Stimulated activated CD4-positive, alpha-beta T cell treated with anti-CD3 and anti-CD28 coated beads, Interleukin-4, amount 100 ng/mL, for 24 hours (primary cell): ENCODE measurements at places on chromosomes 6 and 20.

DNA sequence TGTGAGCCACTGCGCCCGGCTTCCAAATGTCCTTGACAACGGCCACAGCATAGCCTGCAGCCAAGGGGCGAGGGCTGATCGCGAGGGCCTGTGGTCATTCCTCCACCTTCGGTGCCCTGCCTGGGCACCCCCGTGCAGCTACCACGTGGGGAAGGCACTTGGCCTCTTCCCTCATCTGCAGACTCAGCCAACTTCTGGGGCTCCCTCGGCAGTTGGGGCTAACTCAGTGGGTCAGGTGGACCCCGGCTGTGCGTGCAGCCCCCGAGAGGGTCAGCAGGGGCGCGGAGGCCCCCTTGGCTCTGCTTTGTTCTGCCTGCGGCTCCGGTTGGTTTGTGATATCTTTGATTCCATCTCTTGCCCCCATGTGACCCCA is 52.9 kb upstream of the BHLHE23 start:
- no peak for DNase-seq

DNA sequence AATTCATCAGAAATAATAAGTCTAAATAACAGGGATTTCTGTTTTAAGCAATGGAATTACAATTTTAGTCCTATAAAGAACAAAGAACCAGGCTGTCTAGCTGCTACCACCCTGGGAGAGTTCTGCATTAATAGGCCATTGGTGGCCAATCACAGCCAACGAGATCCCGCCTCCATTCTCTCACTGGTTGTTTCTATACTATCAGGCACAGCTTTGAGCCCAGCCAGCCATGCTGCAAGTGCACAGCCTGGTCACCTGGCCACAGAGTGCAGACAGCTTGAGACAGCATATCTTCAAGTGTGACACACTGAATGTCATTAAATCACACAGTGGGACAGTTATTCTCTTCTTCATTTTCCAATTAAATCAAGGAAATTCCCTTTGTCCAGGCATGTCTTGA is 16.1 kb upstream of the RAB22A start:
- no peak for DNase-seq

- no peak for DNase-seq
Observed at GRCh38 chr20:56664796-56665195, 35.7 kb downstream of the TFAP2C start.

GRCh38 chr6:137017081-137017480 is 27.7 kb downstream of the IL20RA start:
- DNase-seq = no peak

- DNase-seq = no peak
Observed at GRCh38 chr20:48342822-48343513, 484.8 kb downstream of the PREX1 start.

- no peak for DNase-seq
Observed at GRCh38 chr6:112227411-112227810, 27.0 kb downstream of the LAMA4 start.

- peak; percentile 41 for DNase-seq
Observed at GRCh38 chr6:90350689-90351554, 54.3 kb upstream of the BACH2 start.

- DNase-seq = no peak
Observed at GRCh38 chr6:148166339-148166968, 176.2 kb upstream of the SASH1 start.

- no peak for DNase-seq
Observed at GRCh38 chr6:44049163-44049988, 77.9 kb downstream of the MRPL14 start.

- DNase-seq = no peak
Observed at GRCh38 chr20:39778431-39778830, 816.3 kb downstream of the DHX35 start.

DNA sequence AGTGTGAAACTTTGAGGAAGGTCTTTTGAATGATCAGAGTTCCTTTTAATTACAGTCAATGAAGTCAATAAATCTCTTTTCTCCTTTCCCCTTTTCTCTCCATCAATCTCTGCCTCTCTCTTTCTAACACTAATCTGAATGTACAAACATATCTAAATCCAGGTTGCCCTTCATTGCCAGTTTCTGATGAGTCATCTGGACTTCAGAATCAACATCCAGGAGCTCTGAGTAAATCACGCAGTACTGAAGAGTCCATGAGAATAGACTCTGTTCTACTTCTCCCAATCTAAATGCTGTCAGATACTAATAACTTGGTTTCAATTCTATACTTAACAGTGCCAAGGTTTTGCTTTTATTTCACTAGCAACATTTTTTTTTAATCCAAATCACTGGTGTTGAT is 238.7 kb upstream of the THEMIS start:
- no peak for DNase-seq

DNA sequence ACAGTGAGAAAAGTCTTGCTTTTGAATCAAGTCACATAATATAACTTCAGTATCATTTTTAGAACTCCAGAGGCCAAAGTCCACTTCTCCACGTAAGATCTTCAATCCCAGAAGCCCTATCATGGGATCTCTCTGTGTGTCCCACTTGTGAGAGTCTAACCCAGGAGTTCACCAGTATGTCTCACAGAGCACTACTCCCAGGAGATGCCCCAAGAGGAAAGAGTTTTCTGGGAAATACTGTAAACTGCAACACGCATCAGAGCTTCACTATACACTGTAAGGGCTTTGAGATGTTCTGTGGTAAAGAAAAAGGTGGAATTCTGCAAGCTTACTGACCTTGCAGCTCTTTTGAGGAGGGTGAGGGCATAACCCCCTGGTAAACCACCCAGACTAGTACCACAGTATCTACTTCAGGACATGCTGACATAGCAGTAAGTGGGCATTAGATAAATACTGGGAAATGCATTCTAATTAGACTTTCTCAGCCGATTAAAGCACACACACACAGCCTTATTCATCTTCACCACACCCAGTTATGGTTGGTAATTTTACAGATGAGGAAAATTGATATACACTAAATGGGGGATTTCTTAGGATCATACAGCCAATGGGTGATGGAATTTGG is 12.3 kb downstream of the DCBLD1 start:
- DNase-seq = no peak

DNA sequence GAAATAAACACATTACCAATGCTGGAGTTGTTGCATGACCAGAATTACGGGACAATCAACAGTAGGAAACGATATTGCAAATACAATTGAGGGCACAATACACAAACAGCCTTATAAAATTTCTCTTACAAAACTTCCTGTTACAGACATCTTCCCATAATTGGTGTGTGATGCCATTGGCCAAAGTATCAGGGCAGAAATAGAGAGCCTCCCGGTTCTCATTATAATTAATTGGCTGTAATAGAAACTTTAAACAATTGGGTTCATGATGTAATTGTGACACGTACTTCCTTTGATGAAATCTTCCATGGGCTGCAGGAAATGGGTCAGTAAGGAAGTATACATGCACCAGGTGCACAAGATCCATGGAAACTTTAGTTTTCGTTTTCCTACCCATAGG is 40.3 kb upstream of the RALGAPA2 start:
- DNase-seq = no peak

DNA sequence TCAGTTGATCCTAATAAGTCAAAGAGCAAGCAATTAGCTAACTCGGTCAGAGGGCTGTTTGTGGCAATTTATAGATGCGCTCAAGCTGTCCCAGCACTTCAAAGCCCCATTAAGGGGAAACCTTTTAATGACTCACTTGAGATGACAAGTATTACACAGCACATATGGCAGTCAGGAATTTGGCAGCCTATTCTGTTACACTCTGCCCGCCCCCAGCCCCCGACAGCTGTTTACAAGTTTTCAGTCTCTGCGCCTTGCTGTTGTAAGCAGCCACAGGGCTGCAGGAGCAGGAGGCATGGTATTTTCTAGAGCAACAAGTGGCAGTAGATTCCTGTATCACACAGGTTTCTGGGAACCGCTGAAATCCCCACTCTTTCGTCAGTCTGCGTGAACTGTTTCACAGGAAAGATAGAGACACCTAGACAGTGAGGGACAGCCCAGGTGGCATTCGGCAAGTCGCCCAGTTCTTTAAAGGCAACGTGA is 263.0 kb downstream of the FOXC1 start:
- no peak for DNase-seq

DNA sequence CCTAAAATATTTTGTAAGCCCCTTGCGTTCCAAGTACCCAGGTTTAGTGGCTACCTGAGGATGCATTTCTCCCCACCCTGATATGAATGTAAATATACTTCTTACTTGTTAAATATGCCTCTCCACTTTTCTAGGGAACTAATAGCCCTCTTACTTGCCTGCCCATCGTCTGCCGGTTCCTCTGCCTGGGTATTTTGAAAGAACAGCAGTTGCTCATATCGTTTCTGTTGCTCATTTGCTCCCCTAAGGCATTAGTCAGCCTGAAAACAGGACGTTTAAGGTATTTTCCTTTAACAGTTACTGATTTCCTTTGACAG is 141.3 kb upstream of the CARMIL1 start:
- DNase-seq = peak; percentile 70

DNA sequence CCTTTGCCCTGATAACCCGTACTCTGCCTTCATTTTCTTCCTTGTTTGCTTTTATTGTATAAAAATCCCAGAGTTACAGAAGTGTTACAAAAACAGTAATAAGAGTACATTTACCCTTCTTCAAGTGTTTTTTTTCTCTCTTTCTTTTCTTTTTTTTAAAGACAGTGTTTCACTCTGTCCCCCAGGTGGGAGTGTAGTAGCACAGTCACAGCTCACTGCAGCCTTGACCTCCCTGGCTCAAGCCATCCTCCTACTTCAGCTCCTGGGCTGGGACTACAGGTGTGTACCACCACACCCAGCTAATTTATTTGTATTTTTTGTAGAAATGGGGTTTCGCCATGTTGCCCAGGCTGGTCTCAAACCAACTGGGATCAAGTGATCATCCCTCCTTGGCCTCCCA is 402.7 kb downstream of the CDKAL1 start:
- DNase-seq = no peak

DNA sequence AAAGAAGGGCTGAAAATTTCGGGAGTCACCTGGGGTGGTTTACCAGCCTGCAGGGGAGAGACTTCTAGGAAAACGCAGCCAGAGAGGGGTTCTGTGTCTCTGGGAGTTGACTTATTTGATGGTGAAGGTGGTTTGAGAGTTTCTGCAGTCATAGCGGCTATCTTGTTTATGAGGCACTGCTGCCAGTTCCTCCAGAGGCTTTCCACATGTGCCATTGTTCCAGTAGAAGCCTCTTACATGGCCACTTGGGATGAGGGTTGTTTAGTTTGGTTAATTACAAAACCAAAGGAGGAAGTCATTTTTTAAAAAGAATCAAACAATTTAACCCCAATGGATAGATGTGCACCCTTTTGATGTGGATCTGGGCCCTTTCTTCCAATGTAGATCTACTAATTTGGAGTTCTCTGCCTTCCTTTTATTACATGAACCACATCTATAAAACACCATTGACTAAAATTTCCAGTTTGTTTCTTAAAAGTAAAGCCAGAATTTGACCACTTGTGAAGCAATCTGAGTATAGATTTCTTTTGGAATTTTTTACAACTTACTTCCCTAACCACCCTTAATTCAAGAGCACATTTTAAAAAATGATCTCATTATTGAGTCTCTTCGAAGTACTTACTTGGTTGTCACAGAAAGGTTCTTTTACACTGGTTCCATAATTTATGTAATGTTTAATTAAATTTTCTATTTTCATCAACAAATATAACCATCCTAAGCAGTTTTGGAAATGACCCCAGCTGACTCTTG is 97.6 kb downstream of the TCP11 start:
- DNase-seq = no peak

- no peak for DNase-seq
Observed at GRCh38 chr6:22036699-22037098, 260.1 kb downstream of the PRL start.

DNA sequence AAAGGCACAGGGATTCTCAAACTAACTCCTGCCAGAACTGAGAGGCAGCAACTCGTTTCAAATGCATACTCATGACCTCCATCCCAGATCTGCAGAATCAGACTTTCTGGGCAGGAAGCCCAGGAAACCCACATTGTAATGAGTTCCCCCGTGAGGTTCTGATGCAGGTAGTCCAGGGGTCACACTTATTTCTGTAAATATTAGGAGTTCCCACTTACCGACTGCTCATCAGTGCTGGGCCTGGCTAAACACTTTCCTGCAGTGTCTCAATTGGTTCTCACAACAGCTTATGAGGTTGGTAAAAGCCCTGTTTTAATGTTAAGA is 11.6 kb downstream of the DUSP15 start:
- DNase-seq = no peak

GRCh38 chr6:111941686-111942330 is 68.6 kb upstream of the FYN start:
- DNase-seq = no peak

- DNase-seq = no peak
Observed at GRCh38 chr6:3560211-3560610, 103.4 kb upstream of the SLC22A23 start.
